Caco-2 (cell line): ENCODE measurements at places on chromosomes 13 and 19. TPM values are rescaled to one million over a fixed set of nuclear protein-coding genes. Genes with fewer than 3 reads are reported as not detected.

DNA sequence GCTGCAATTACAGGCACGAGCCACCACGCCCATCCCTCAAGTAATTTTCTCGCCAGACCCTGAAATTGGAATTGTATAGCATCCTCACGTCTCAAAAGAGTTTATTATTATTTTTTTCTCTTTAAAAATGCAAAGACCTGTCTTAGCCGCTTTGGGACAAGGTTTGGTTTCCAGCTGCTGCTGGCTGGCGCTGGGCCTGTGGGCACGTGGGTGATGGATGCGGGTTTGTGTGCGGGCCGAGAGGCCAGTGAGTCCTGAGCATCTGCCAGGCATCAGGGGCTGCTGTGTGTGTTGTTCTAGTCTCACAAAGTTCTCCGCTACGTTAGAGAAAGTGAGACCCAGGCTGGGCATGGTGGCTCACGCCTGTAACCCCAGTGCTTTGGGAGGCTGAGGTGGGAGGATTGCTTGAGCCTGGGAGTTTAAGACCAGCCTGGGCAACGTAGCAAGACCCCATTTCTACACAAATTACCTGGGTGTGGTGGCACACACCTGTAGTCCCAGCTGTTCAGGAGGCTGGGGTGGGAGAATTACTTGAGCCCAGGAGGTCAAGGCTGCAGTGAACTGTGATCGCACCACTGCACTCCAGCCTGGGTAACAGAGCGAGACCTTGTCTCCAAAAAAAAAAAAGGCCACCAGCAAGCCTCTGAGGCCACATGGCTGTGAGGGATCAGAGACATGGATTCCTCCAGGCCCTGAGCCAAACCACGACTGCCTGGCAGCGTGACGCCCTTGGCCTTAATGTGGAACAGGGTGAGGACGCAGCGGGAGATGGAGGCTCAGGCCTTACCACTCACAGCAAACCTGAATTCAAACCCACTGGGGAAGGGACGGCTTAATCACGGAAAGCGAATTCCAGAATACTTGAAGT lies 4.7 kb upstream of the TMPRSS9 start:
- no peak for DNase-seq
- H3K4me1 ChIP-seq: no peaks in the 10 kb centered on the region
- no peaks in the 10 kb centered on the region for H3K27me3 ChIP-seq
- no peak overlapping the region for H3K4me3 ChIP-seq

DNA sequence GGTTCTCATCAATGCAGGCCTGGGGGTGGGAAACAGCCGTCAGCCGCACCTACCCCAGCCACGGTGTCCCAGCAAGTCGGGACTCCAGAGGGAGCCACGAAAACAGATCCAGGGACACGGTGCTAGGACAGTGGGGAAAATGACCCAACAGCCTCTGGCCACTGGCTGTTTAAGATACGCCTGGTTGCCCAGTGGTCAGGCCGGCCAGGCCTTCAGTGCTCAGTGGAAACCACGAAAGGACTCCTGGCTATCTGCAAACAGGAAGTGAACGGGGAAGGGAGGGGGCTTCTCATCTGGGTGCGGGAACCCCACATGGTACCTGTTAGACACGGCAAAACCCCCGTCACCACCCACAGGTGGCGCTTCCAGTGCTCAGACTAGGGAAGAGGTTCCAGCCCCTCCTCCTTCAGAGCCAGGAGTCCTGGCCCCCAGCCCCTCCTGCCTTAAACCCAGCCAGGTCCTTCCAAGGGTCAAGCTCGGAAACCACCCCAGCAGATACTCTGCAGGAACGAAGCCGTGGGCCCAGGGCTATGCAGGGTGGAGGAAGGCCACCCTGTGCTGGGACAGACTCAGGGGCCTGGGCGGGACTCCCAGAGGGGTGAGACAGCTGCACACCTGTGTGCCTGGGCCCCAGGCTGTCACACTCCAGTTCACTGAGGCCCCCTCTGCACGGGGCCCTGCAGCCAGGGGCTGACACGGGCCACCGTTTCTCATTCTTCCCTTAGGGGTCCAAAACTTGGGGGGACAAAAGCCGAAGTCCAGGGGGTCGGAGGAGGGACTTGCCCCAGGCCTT lies 4.5 kb downstream of the PPP1R12C start:
- no peak overlapping the region for H3K4me3 ChIP-seq
- H3K27me3 ChIP-seq: no peaks in the 10 kb centered on the region
- H3K36me3 ChIP-seq: no peaks in the 10 kb centered on the region; the same call in 1 of the 2 replicates
- DNase-seq: no peak

DNA sequence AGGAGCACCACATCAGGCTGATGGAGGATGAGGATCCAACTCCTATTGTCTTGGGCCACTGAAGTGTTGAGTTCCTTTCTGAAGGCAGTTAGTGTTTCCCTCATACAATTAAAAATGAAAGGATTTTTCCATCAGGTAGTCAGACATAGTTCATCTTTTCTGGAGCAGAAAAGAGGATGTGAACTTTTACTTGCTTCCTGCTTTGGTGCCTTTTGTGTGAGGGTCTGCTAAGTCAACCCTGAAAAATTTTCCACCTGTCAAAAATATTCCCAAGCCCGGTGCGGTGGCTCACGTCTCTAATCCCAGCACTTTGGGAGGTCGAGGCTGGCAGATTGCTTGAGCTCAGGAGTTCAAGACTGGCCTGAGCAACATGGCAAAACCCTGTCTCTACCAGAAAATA lies 43.9 kb downstream of the RGCC start:
- H3K27me3 ChIP-seq: no peaks in the 10 kb centered on the region
- no peak overlapping the region for H3K4me3 ChIP-seq
- H3K4me1 ChIP-seq: no peaks in the 10 kb centered on the region; the same call in 1 of the 2 replicates
- no peak for DNase-seq
- H3K27ac ChIP-seq: no peak overlapping the region

- H3K36me3 ChIP-seq: no peaks in the 10 kb centered on the region
- no peak overlapping the region for H3K4me3 ChIP-seq
- 0 out of 2 replicates have a peak, but pooled peaks cover 4% of the 10 kb centered on the region for H3K4me1 ChIP-seq
- no peak overlapping the region for H3K27ac ChIP-seq
These were observed 158.9 kb downstream of the ZIC5 start for GRCh38 chr13:99812625-99813024.

DNA sequence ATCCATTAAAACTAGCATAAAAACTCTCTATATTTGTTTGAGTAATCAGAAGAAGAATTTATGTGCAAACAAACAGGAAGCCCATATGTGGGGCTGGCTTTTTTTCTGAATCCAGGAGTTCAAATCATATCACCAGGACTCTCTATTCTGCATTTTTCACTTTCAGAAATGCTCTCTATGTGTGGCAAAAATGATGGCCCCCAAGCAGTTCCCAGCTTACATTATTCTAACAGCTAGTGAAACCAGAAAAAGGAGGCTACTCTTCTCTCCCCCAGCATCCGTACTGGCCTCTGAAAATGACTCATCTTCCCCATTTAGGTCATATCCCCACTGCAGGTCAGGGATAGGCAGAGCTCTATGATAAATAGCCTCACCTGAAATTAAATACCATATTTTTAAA lies 20.4 kb downstream of the RBM26 start:
- H3K4me1 ChIP-seq: peaks cover 41% of the 10 kb centered on the region
- H3K27me3 ChIP-seq: no peaks in the 10 kb centered on the region
- no peak for DNase-seq

The PRSS57 gene
- total RNA-seq: not detected in 2 replicates

The CGB1 gene
- not detected in 2 replicates for total RNA-seq
